Ascending aorta (tissue), 2 donors: ENCODE measurements at places on chromosomes 2 and 18.

DNA sequence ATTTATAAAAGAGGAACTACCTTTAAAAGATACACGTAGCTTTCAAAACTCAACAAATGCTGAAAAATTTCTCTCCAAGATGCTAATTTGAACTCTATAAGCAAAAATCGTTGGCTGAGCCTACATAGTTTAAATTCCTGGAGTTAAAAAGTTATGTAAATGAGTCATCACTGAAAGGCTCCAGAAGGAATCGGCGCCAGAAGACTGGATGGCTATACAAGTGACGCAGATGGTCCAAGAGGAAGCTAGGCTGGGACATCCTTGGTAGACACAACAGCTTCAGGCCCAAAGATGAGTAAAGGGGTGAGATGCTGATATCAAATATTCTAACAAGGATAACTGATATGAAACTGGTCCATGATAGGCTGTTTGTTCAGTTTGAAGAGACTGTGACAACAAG lies 22.8 kb upstream of the DNAH6 start:
- no peaks in the 10 kb centered on the region for H3K36me3 ChIP-seq
- no peaks in the 10 kb centered on the region for H3K4me1 ChIP-seq
- H3K4me3 ChIP-seq, result no peak overlapping the region
- DNase-seq, result no peak
- H3K27me3 ChIP-seq, result no peaks in the 10 kb centered on the region

GRCh38 chr2:205895981-205896655 lies 189.9 kb downstream of the INO80D start:
- no peak for DNase-seq
- H3K4me3 ChIP-seq, result no peak overlapping the region
- no peak overlapping the region for H3K27ac ChIP-seq
- no peaks in the 10 kb centered on the region for H3K4me1 ChIP-seq
- no peaks in the 10 kb centered on the region for H3K36me3 ChIP-seq

DNA sequence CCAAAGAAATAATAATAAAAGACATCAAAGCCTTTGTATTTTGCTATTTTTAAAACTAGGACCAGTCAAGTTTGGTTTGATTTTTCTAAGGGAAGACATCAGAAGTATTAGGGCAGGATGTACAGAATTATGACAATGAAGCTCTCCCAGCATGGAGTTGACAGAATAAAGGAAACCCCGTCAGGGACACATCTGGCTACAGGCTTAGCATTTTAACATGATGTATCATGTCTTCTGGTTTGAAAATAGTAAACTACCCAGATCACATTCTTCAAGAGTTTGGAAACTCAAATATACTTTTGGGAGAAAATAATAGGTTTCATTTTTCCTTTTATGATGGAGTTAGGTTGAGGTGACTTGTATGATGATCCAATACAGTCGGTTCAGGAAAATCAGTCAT lies 552.0 kb upstream of the CDH2 start:
- DNase-seq, result no peak
- no peak overlapping the region for H3K4me3 ChIP-seq
- no peaks in the 10 kb centered on the region for H3K4me1 ChIP-seq
- H3K36me3 ChIP-seq, result no peaks in the 10 kb centered on the region

DNA sequence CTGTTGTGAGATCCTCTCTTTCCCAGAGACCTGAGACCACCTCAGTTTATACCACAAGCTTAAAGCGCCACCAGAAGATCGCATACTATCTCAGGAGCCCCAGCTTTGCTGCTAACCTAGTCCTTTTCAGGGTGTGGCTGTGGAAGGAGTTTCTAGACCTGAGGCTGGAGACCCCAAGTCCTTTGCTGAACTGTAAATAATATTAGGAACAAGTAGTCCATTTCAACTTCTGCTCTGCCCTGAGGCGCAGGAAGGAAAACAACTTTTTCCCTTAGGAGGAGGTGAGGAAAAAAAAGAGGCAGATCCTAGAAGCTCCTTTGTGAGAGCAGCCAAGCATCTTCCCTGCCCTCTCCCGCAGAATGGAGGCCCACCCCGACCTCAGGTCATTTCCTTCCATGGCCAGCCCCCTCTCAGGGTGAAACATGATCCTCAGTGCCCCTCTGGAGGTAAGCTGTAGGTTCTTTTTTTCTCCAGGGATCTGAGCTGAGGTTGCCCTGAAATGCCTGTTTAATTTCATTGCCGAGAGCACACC lies 122.8 kb upstream of the LGALSL start:
- DNase-seq, result no peak
- H3K4me1 ChIP-seq, result peaks cover 35% of the 10 kb centered on the region
- peak overlapping the region; percentile 47 for H3K4me3 ChIP-seq
- H3K27me3 ChIP-seq, result no peaks in the 10 kb centered on the region

DNA sequence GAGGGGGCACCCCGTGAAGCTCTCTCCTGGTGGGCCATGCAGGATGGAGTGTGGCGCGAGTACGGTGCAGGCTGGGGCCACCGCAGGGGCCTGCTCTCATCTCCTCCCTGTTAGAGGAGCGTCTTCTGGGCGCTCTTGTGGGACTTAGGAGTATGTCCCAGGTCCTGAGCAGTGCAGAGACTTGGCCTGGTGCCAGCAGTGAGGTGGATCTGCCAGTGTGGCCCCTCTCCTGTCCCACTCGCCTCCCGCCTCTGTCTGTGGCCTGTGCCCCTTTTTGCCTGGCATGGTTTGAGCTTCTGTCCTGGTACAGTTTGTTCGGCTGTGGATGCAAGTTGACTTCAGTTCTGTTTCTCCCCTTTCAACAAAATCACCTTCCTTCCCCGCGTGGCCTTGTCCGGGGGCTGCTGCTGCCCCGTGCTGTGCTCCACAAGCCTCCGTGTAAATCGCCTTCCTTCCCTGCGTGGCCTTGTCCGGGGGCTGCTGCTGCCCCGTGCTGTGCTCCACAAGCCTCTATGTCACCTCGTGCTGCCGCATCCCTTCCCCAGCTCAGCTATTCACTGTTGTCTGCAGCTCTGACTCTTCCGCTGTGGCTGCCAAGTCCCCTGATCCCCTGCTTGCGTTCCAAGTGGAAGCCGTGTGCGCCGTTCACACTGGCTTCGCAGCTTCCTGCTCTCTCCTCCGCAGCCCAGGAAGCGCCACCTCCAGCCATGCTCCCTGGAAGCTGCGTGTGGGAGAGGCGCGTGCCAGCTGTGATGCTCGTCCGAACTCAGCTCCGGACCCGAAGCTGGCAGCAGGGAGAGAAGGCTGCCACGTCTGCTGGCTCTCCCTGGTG lies 13.7 kb downstream of the LDLRAD4 start:
- peaks cover 5% of the 10 kb centered on the region for H3K36me3 ChIP-seq
- H3K27me3 ChIP-seq, result no peaks in the 10 kb centered on the region
- H3K4me3 ChIP-seq, result no peak overlapping the region
- DNase-seq, result peak; percentile 63

GRCh38 chr2:64939332-64939917 lies 49.8 kb upstream of the SLC1A4 start:
- H3K4me1 ChIP-seq, result peaks cover 3% of the 10 kb centered on the region
- no peaks in the 10 kb centered on the region for H3K36me3 ChIP-seq
- no peak overlapping the region for H3K4me3 ChIP-seq
- DNase-seq, result no peak
- H3K27me3 ChIP-seq, result no peaks in the 10 kb centered on the region

GRCh38 chr2:217798743-217799562 lies 203.8 kb downstream of the TNS1 start:
- H3K27me3 ChIP-seq, result no peaks in the 10 kb centered on the region
- H3K36me3 ChIP-seq, result peaks cover 61% of the 10 kb centered on the region
- H3K4me1 ChIP-seq, result no peaks in the 10 kb centered on the region

DNA sequence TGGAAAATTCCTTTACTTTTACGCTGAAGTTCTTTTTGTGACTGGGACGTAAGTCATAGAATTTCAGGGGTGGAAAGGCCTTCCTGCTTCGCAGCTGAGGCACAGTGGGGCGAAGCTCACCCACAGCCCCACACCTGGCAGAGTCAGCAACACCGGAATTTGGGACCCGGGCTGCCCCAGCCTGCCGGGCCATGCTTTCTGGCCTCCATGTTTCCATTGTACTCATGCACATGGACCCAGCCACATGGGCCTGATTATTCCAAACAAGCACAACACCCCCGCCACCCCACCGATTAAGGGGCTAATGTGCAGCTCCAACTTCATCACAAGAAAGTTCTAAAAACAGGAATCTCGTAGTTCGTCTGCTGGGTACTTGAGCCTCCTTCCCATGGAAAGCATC lies 82.5 kb downstream of the CABLES1 start:
- H3K36me3 ChIP-seq, result peaks cover 11% of the 10 kb centered on the region
- no peaks in the 10 kb centered on the region for H3K4me1 ChIP-seq
- no peak overlapping the region for H3K27ac ChIP-seq
- H3K27me3 ChIP-seq, result no peaks in the 10 kb centered on the region
- DNase-seq, result no peak
- no peak overlapping the region for H3K4me3 ChIP-seq

DNA sequence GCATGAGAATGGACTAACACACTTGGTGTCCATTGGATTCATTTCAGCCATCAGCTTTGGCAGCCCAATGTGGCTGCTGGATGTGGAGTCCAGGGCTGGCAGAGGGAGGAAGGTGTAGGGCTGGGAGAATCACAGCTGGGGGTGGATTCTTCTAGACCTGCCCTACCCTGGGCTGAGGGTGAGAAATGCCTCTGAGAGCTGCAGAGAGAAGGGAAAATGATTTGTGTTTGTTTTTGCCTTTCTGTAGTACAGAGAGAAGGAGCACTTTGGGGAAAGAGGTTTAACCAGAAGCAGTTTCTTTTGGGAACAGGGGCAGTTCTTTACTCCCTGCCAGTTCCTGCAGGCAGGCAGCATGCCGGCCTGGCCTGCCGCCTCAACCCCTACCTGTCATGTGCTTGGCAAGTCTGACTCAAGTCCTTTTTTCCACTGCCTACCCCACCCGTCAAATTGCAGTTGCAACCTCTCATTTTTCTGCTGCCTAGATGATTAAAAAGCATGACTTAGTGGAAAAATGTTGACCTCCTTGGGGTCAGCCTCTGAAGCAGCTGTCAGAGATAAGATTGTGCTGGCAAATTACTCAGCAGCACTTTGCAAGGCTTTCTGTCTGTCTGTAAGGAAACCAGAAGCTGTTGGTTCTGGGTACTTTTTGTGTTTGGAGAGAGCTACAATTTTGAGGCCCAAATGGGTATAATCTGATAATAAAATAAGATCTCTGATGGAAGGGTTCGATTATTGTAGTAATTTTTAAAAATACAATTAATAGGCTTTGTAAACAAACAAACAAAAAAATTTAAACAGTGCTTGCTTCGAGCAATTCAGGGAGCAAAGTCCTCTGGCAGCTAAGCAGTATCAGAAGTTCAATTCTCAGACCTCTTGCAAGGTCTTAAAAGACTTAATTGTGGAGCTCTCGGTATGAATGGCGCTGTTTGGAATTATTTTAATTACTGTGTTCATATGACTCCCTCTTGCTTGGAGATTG lies 21.7 kb downstream of the LBH start:
- DNase-seq, result peak; percentile 90
- peak overlapping the region; percentile 78 for H3K27ac ChIP-seq
- H3K27me3 ChIP-seq, result no peaks in the 10 kb centered on the region
- peaks cover 23% of the 10 kb centered on the region for H3K4me1 ChIP-seq
- peaks cover 21% of the 10 kb centered on the region for H3K36me3 ChIP-seq
- peak overlapping the region; percentile 36 for H3K4me3 ChIP-seq

DNA sequence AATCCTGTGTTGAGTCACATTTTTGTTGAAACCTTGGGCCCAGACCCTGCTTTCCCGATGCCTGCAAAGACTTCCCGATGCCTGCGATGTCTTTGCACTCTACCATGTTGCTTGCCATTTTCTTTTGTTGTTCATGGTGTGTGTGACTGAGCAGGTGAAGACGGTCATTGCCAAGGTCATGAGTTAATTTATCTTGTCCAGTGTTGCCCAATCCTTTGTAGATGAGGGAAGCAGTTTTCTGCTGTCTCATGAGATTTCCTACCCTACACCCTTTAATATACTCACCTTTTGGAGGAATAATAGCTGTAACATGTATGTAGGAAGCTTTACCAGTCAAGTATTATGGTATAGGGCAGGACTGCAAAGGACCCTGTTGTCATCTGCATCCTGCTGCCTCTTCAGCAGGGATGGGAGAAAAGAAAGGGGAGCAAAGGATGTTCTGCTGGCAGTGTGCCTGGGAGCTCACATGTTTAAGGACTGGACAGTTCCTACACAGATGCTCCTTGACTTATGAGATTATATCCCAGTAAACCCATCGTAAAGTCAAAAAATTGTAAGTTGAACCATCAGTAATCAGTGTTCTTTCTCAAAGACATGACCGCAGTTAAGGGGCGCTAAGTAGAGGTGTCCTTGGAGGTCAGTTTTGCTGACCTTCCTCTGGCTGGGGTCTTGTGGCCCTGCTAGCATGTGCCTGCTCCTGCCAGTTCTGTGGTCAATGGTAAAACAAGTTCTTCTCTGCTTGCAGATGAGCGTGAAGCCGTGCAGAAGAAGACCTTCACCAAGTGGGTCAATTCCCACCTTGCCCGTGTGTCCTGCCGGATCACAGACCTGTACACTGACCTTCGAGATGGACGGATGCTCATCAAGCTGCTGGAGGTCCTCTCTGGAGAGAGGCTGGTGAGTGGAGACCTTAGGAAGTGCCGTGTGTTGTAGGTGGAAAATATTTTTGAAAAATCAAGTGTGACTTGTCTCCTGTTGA lies 124.8 kb upstream of the EML6 start:
- H3K4me3 ChIP-seq, result no peak overlapping the region
- no peaks in the 10 kb centered on the region for H3K36me3 ChIP-seq
- DNase-seq, result no peak
- peaks cover 68% of the 10 kb centered on the region for H3K4me1 ChIP-seq
- H3K27me3 ChIP-seq, result no peaks in the 10 kb centered on the region

GRCh38 chr2:199258291-199258690 lies 199.4 kb downstream of the SATB2 start:
- H3K4me1 ChIP-seq, result no peaks in the 10 kb centered on the region
- no peak for DNase-seq
- H3K36me3 ChIP-seq, result no peaks in the 10 kb centered on the region
- H3K4me3 ChIP-seq, result no peak overlapping the region

GRCh38 chr2:177520324-177520723 lies 127.8 kb downstream of the AGPS start:
- peaks cover 20% of the 10 kb centered on the region for H3K36me3 ChIP-seq
- no peaks in the 10 kb centered on the region for H3K27me3 ChIP-seq
- no peaks in the 10 kb centered on the region for H3K4me1 ChIP-seq
- DNase-seq, result no peak
- no peak overlapping the region for H3K27ac ChIP-seq
- H3K4me3 ChIP-seq, result no peak overlapping the region

DNA sequence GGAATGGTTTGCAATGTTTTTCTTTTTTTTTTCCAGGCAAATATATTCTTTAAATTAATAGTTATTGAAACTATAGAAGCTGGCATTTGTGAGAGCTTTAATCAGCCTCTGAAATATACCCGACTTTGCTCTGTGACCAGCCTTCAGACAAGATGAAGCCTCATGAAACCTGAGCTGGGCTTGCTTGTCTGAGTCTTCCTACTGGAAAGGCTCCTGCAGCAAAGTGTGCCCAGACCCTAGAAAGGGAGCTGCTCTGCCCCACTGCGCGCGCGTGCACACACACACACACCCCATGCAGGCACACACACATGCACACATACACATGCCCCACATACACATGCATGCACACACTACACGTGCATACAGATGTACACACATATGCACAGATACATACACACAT lies 203.3 kb upstream of the NT5C1B start:
- H3K4me3 ChIP-seq, result no peak overlapping the region
- H3K4me1 ChIP-seq, result no peaks in the 10 kb centered on the region
- no peak overlapping the region for H3K27ac ChIP-seq
- H3K27me3 ChIP-seq, result no peaks in the 10 kb centered on the region
